Activated CD8-positive, alpha-beta memory T cell treated with anti-CD3 and anti-CD28 coated beads for 1 hour (primary cell): ENCODE measurements at places on chromosomes 11 and 22.

- DNase-seq: no peak
Observed at GRCh38 chr11:26951809-26952515, 42.0 kb upstream of the FIBIN start.

- DNase-seq: no peak
Observed at GRCh38 chr11:119195680-119196079, 10.4 kb downstream of the NHERF4 start.

DNA sequence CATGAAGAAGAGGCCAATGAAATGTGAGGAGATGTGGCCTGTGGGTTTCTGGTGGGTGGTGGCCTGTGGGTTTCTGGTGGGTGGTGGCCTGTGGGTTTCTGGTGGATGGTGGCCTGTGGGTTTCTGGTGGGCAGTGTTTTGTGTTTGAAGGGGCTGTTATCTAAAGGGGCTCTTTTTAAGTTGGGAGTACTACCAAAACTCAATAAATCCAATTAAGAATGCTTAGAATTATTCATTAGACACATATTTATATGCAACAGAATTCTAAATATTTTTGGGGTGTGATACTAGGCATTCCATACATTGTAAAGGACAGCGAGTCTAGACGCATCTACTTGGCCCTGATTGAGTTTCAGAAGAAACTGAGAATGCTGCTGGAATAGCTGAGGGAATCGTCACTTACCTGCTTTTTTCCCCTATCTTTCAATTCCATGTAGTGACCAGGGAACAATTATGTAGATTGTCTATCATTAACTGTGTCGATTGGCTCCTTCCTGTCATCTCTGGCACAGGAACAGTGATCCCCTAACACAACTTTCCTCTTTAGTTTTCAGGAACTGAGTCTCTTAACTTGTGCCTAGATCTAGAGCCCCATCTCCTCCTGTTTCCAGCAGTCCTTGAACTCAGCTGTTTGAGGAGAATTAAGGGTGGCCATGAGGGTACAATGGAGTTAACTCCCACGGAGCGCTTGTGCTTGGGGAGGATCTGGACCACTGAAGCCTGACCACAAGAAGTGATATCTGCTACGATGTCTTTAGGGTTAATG lies 37.3 kb upstream of the TOP3B start:
- DNase-seq: no peak

DNA sequence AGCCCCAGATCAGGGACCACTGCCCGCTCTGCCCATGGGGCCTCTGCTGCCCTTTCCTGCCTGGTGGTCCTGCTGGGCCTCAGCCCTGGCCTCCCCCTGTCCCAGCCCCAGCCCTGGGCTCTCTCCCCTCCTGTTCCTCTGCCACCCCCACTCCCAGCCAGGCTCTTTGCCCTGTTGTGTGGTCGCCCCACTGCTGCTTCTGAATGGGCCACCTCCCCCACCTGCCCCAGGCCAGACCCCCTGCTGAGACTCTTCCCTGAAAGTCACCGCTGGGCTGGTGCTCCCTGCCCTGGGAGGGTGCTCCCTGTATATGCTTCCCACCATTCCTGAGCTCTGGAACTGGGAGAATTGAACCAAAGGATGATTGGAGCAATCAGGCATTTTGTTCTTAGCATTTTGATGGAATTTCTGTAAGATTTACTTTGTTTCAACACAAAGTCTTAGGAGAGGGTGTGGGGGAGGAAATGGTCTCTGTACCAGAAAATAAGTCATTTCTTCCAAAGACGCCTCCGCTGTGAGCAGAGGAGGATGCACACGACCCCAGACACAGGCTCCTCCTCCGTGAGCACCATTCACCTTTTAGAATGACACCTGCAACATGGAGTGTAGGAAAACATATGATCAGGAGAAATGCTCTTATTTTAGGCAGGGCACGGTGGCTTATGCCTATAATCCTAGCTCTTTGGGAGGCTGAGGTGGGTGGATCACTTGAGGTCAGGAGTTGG lies 5.2 kb downstream of the APOBEC3B start:
- DNase-seq: no peak

DNA sequence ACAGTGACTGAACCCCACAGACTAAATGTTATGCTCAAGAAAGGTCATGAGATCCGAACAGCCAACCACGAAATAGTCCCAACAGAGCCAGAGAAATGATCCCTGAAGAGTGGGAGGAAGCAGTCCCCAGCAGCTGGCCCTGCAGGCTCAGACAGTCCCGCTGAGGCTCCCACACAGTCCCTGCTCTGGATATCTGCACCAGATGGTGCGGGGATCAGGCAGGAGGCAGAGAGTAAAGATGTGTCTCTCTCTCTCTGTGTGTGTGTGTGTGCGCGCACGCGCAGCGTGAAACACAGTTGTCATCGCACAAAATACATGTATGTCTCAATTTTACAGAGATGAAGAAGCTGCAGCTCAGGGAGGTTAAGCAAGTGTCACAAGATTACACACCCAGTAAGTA lies 27.9 kb downstream of the GUCY1A2 start:
- DNase-seq: no peak

- DNase-seq: no peak
Observed at GRCh38 chr11:82980292-82980691, 78.8 kb downstream of the DDIAS start.

GRCh38 chr22:31079095-31079642 lies 1.9 kb upstream of the SMTN start:
- no peak for DNase-seq

DNA sequence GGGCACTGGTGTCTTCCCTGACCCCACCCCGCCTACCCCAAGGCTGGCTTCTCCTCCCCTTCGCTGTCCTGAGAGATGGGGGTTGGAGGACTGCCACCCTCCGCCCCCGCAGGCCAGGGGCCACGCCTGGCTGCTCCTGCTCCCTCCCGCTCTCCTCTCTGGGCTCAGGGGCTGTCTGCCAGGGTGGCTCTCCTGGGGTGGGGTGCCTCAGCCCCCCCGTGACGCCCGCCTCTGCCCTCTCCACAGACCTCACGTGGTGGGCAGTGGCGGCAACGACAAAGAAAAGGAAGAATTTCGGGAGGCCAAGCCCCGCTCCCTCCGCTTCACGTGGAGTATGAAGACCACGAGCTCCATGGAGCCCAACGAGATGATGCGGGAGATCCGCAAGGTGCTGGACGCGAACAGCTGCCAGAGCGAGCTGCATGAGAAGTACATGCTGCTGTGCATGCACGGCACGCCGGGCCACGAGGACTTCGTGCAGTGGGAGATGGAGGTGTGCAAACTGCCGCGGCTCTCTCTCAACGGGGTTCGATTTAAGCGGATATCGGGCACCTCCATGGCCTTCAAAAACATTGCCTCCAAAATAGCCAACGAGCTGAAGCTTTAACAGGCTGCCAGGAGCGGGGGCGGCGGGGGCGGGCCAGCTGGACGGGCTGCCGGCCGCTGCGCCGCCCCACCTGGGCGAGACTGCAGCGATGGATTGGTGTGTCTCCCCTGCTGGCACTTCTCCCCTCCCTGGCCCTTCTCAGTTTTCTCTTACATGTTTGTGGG lies 8.1 kb downstream of the RCOR2 start:
- DNase-seq: no peak

DNA sequence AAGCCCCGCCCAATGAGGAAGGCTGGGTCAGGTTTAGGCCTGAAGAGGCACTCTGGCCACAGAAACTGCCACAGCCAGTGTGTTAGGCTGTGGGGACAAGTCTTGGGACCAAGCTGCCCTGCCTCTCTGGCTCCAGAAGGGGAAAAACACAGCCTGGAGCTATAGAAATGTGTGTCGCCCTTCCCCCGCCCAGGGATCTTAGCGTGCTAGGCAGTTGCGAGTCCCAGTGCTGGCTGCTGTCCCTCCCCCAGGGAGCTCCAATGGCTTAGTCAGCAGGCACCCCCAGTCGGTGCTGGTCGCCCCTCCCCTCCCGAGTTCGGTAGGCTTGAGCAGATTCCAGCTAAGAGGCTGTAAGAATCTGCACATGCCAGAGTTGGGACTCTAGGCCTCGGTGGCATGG lies 99.5 kb upstream of the API5 start:
- no peak for DNase-seq

DNA sequence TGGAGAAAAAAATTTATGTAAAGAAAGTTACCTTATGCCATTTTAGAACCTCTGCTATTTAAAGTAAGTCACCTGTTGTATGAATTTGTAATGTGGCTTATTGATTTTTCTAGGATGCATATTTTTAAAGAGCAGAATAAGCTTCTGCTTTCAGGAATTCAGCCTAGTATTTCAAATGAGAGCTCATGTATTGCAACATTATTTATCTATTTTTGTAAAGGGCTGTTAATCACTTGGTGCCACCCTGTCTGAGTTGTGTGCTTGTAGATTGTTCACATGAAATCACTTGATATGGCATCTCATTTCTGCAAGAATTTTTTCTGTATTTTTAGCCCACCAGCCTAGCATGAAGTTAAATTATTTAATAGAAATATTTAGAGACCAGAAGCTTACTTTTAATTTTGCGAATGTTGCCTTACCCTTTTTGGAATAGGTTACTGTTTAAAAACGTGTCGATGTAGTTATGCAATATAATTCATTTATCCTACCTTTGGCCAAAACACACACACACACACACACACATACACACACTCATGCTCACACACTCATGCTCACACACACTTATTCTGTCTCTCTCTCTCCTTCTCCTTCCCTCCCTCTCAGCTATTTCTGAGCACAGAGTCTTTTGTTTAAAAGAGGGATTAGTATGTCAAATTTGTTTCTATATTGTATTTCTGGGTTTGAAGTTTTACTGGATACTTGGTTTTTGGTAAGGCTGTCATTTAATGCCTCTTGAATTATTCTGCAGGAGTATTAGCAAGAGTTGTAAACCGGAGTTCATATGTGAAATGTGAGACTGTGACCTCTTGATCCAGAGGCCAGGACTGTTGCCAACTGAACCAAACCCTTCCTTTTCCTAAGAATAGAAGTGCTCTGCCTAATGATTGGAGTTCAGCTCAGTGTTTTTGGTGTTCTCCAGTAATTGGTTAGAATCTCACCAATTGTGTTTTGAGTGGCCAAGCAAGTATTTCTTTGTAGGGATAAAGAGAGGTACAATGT lies 34.4 kb downstream of the YAP1 start:
- no peak for DNase-seq

DNA sequence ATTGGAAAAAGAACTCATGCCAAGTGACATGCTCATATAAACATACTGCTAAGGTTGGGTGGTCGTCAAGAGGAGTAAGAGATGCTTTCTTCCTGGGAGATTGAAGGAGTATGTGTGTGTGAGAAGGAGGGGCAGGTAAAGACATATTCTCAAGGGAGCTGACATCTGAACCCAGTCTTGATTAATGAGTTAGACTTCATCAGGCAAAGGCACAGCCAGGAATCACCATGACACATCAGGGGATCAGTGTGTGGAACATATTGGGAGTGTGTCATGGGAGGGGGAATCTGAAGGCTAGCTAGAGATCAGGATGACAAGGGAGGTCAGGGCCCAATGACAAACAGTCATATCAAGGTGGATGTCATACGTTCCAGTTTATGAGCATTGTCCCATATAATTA lies 14.9 kb downstream of the CNTF start:
- no peak for DNase-seq

DNA sequence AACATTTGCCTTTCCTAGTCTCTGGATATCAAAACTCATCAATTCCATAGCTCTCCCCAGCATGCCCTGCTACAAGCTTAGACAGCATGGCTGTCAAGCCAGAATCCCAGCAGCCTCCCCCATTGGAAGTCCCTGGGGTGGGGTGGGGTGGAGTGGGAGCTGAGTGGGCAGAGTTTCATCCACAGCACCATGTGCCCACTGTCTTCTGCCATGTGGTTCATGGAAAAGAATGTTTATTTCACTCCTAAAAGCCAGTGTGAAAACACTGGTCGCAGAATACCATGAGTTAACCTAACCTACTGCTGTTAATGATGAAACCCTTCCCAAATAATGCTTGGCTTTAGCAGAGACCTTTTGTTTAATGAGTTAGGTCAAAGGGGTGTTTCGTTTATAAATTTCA lies 80.2 kb upstream of the KIRREL3 start:
- no peak for DNase-seq

- DNase-seq: no peak
Observed at GRCh38 chr11:93054881-93055280, 85.4 kb downstream of the MTNR1B start.
